ENCODE measurements at places on chromosomes 5 and 9. TPM values are rescaled to one million over a fixed set of nuclear protein-coding genes. Genes with fewer than 3 reads are reported as not detected.

DNA sequence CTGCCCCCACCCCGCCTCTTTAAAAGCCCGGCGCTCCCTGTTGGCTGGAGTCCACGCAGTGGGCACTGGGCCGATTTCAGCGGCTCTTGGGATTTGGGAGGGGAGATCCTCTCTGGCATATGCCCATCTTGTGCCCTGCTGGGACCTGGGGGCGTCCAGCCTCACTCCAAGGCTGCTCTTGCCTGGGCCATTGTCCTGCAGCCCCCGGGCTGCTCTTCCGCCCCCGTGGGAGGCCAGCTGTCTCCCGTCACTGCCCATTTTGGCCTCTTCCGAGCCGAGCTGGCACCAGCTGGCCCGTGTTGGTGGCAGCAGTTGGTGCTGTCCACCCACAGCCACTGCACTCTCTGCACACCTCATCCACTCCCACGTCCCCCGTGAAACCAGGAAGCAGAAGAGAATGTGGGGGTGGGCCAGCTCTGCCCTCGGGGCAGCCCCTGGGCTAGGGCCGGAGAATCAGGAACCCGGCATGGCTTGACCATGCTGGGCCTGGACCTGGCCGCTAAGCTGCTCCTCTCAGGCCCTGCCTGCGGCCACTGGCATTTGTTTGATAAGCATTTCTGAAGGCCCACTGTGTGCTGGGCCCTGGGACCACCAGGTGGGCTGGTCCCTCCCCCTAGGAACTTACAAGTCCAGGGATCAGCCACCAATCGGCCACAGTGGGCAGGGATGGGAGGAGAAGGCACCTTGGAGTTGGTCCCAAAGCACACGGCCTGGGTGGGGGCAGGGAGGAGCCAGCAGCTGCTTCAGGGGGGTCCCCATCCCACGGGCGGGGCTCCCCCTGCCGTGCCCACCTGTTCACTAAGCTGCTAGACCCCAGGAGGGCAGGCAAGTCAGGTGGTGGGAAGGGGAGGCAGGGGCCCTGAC is 2.2 kb downstream of the C8G start:
- peak; percentile 32 for DNase-seq
- H3K36me3 ChIP-seq, result peaks cover 6% of the 10 kb centered on the region
- peak overlapping the region; percentile 43 for H3K4me3 ChIP-seq
- H3K27me3 ChIP-seq, result no peaks in the 10 kb centered on the region

DNA sequence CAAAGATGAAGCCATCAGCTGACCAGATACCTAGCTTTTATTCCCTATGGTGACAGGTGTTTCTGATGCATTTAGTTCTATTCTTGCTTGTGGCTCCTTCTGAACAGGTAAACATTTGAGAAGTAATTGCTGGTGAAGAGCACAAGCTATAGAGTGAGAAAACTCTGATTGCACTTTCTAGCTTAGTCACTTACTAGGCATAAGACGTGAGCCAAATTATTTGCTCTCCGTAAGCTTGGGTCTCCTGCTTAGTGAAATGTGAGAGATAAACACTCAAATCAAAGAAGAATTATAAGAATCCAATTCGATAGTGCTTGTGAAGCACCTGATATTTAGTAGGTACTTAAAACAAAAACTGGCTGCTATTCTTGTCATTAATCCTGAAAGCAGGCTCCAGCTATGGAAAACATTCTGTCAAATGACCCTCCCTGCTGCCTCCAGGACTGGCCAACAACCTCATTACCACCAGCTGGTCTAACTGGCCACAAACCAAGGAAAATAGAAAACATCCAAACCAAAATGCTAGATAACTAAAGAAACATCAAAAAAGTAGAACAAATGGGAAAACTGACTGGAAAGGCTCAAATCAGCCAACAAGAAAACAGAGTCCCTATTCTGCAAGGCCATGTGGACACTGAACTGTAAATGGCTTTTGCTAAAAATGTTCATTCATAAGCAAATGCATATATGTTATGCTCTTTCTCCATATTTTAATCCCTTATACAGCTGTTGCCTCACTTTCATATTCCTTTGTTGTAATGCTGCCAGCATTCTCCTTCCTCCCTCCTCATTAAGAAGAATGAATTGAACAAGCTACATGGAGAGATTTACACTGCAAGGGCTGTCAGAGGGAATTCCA is 616.1 kb downstream of the DTWD2 start:
- no peaks in the 10 kb centered on the region for H3K27me3 ChIP-seq
- no peaks in the 10 kb centered on the region for H3K36me3 ChIP-seq
- no peak overlapping the region for H3K27ac ChIP-seq
- DNase-seq, result no peak
- H3K4me3 ChIP-seq, result no peak overlapping the region
- H3K4me1 ChIP-seq, result no peaks in the 10 kb centered on the region

- peak; percentile 46 for DNase-seq
- H3K27me3 ChIP-seq, result no peaks in the 10 kb centered on the region
- H3K4me1 ChIP-seq, result peaks cover 19% of the 10 kb centered on the region
- peak overlapping the region; percentile 91 for H3K27ac ChIP-seq
- peaks cover 2% of the 10 kb centered on the region for H3K36me3 ChIP-seq
Observed at GRCh38 chr9:137269231-137269772, 8.2 kb upstream of the TOR4A start.

MARCOL gene
- not detected for total RNA-seq

CDH6 gene
- total RNA-seq, result 0.93 TPM

GRCh38 chr5:179131321-179131835 is 71.2 kb downstream of the ZNF354C start:
- H3K27ac ChIP-seq, result no peak overlapping the region
- H3K4me3 ChIP-seq, result no peak overlapping the region
- no peaks in the 10 kb centered on the region for H3K4me1 ChIP-seq
- H3K36me3 ChIP-seq, result no peaks in the 10 kb centered on the region
- no peaks in the 10 kb centered on the region for H3K27me3 ChIP-seq
- DNase-seq, result no peak

GRCh38 chr5:80874162-80874561 is 86.0 kb upstream of the RASGRF2 start:
- no peak for DNase-seq
- no peak overlapping the region for H3K4me3 ChIP-seq
- H3K36me3 ChIP-seq, result no peaks in the 10 kb centered on the region
- H3K4me1 ChIP-seq, result no peaks in the 10 kb centered on the region
- H3K27me3 ChIP-seq, result no peaks in the 10 kb centered on the region
- H3K27ac ChIP-seq, result no peak overlapping the region

- H3K27ac ChIP-seq, result no peak overlapping the region
- no peak for DNase-seq
- no peaks in the 10 kb centered on the region for H3K27me3 ChIP-seq
- H3K4me1 ChIP-seq, result no peaks in the 10 kb centered on the region
Observed at GRCh38 chr5:159660401-159660800, 255.9 kb upstream of the ADRA1B start.

DNA sequence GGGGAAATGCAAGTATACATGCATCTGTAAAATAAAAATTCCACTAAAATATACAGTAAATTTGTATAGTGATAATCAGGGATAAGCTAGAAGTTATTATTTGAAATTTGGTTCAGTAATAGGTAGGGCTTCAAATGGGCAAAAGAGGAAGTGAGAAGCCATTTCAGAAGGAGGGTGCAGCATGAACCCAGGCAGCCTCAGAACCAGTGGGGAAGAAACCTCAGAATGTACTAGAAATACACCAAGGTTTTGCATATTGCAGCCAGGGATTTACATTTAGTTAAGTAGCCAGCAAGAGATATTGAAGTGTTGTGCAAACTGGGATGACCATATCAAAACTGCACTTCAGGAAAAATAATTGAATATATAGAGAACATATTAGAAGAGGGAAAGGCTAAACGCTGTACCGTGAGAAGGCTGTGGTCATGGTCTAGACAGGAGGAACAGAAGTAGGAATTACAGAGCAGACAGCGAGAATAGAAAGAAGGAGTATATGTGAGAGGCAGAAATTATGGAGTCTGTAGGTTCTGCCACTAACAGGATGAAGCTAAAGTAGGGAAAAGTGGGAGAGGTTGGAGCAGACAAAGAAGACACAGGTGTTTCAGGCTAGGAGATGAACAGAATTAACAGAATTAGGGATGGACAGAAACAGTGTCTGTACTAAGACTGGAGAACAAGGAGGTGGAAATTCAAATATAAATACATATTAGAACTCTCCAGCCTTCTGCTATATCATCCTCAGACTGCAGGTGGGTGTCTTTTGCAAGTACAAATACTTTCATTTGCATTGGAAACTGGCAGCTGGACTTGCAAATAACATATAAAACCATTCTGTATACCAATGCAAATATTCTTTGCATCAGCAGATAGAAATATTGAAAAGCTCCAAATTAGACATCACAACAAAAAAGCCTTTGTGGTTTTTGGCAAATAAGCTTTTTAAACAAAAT is 335.6 kb downstream of the ZNF608 start:
- no peak overlapping the region for H3K27ac ChIP-seq
- H3K4me1 ChIP-seq, result no peaks in the 10 kb centered on the region
- DNase-seq, result no peak
- no peak overlapping the region for H3K4me3 ChIP-seq
- no peaks in the 10 kb centered on the region for H3K36me3 ChIP-seq
- no peaks in the 10 kb centered on the region for H3K27me3 ChIP-seq

- H3K4me3 ChIP-seq, result no peak overlapping the region
- H3K27me3 ChIP-seq, result no peaks in the 10 kb centered on the region
- no peaks in the 10 kb centered on the region for H3K36me3 ChIP-seq
- H3K27ac ChIP-seq, result no peak overlapping the region
Observed at GRCh38 chr5:54905246-54905795, 80.1 kb downstream of the ESM1 start.

AUH gene
- total RNA-seq, result 14.1 TPM

- no peak overlapping the region for H3K27ac ChIP-seq
- H3K4me3 ChIP-seq, result no peak overlapping the region
- DNase-seq, result no peak
- no peaks in the 10 kb centered on the region for H3K36me3 ChIP-seq
- no peaks in the 10 kb centered on the region for H3K4me1 ChIP-seq
Observed at GRCh38 chr9:91720751-91721705, 229.0 kb downstream of the ROR2 start.

GRCh38 chr9:84953797-84954705 is 284.5 kb downstream of the NTRK2 start:
- H3K27me3 ChIP-seq, result peaks cover 3% of the 10 kb centered on the region
- no peak overlapping the region for H3K4me3 ChIP-seq
- no peak overlapping the region for H3K27ac ChIP-seq
- peak; percentile 86 for DNase-seq

DNA sequence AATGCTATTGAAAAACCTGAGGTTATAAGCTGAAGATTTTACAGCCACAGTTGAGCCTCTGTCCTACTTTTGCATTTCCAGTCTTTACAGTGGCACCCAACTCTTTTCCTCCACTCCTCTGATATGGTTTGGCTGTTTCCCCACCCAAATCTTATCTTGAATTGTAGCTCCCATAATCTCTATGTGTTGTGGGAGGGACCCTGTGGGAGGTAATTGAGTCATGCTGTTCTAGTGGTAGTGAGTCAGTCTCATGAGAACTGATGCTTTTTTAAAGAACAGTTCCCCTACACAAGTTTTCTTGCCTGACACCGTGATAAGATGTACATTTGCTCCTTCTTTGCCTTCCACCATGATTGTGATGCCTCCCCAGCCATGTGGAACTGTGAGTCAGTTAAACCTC is 646.1 kb upstream of the SEMA6A start:
- no peaks in the 10 kb centered on the region for H3K36me3 ChIP-seq
- no peaks in the 10 kb centered on the region for H3K27me3 ChIP-seq
- H3K4me1 ChIP-seq, result no peaks in the 10 kb centered on the region
- no peak for DNase-seq

GRIN3A gene
- 0.04 TPM for total RNA-seq

CNTFR gene
- 42.9 TPM for total RNA-seq

PCDHA1 gene
- total RNA-seq, result 0.10 TPM

DNA sequence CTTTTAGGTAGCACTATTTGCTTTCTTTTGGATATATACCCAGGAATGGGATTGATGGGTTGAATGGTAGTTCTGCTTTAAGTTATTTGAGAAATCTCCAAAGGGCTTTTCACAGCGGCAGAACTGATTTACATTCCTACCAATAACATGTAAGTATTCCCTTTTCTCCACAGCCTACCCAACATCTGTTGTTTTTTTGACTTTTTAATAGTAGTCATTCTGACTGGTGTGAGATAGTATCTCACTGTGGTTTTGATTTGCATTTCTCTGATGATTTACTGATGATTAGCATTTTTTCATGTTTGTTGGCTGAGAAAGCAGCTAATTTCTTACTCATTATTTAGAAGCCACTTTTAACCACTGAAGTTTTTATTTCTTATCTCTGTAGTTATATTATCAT is 221.1 kb upstream of the ACTBL2 start:
- no peak overlapping the region for H3K27ac ChIP-seq
- DNase-seq, result no peak
- no peaks in the 10 kb centered on the region for H3K36me3 ChIP-seq
- H3K4me1 ChIP-seq, result no peaks in the 10 kb centered on the region

C9 gene
- not detected for total RNA-seq

HTR1A gene
- total RNA-seq, result not detected

- no peak overlapping the region for H3K4me3 ChIP-seq
- DNase-seq, result no peak
- H3K4me1 ChIP-seq, result no peaks in the 10 kb centered on the region
- H3K36me3 ChIP-seq, result no peaks in the 10 kb centered on the region
- H3K27me3 ChIP-seq, result no peaks in the 10 kb centered on the region
Observed at GRCh38 chr9:1995084-1995483, 20.1 kb upstream of the SMARCA2 start.

- DNase-seq, result no peak
- H3K27ac ChIP-seq, result no peak overlapping the region
Observed at GRCh38 chr9:112809351-112809848, 58.8 kb downstream of the SNX30 start.

PPP3R2 gene
- total RNA-seq, result not detected

- H3K27me3 ChIP-seq, result no peaks in the 10 kb centered on the region
- peak within 1 kb of the TSS; percentile 96 for H3K27ac ChIP-seq
- peak; percentile 87 for DNase-seq
- peak within 1 kb of the TSS; percentile 83 for H3K4me3 ChIP-seq
- peaks cover 10% of the 10 kb centered on the region for H3K4me1 ChIP-seq
Observed at GRCh38 chr9:69324549-69325401, at the start of gene ENTREP1. TSS of gene ENTREP1 (plus strand) at chr9:69325215. CDS start at chr9:69325310, 95 bp downstream.

GRCh38 chr5:130836729-130837649 is 328.1 kb downstream of the HINT1 start:
- H3K4me3 ChIP-seq, result peak overlapping the region; percentile 54
- no peak for DNase-seq
- no peaks in the 10 kb centered on the region for H3K27me3 ChIP-seq
- no peaks in the 10 kb centered on the region for H3K4me1 ChIP-seq
- H3K27ac ChIP-seq, result no peak overlapping the region

GRCh38 chr9:18371621-18372020 is 102.3 kb upstream of the ADAMTSL1 start:
- no peaks in the 10 kb centered on the region for H3K4me1 ChIP-seq
- no peak overlapping the region for H3K27ac ChIP-seq
- H3K4me3 ChIP-seq, result no peak overlapping the region

DNA sequence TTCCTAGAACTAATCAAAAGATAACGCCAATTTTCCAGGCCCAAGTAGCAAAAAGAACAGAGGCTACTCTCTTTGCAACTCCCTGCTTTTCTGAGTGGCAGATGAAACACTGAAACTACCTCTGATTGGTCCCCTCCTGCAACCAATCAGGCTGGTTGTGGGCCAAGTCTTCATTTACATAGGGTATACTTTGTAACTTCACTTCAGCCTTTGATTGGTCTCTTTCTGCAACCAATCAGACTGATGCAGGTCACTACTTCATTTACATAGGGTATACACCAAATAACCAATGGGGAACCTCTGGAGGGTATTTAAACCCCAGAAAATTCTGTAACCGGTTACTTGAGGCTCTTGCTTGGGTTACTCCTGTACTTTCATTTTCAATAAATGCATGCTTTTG is 289.6 kb downstream of the MED10 start:
- H3K27me3 ChIP-seq, result no peaks in the 10 kb centered on the region
- H3K27ac ChIP-seq, result no peak overlapping the region
- H3K36me3 ChIP-seq, result no peaks in the 10 kb centered on the region
- no peak overlapping the region for H3K4me3 ChIP-seq

GRCh38 chr5:135454946-135455345 is 2.8 kb upstream of the TIFAB start:
- H3K4me3 ChIP-seq, result no peak overlapping the region
- no peaks in the 10 kb centered on the region for H3K36me3 ChIP-seq
- H3K27ac ChIP-seq, result no peak overlapping the region
- H3K27me3 ChIP-seq, result no peaks in the 10 kb centered on the region

Data from psoas muscle (tissue), 8 donors.